ENCODE measurements at places on chromosomes 5 and 9.

- no peak for DNase-seq
Observed at GRCh38 chr5:96080557-96080956, 118.9 kb upstream of the ELL2 start.

GRCh38 chr9:75002422-75003023 is 25.6 kb downstream of the CARNMT1 start:
- DNase-seq: no peak

- no peak for DNase-seq
Observed at GRCh38 chr5:7955476-7955875, 86.5 kb downstream of the MTRR start.

DNA sequence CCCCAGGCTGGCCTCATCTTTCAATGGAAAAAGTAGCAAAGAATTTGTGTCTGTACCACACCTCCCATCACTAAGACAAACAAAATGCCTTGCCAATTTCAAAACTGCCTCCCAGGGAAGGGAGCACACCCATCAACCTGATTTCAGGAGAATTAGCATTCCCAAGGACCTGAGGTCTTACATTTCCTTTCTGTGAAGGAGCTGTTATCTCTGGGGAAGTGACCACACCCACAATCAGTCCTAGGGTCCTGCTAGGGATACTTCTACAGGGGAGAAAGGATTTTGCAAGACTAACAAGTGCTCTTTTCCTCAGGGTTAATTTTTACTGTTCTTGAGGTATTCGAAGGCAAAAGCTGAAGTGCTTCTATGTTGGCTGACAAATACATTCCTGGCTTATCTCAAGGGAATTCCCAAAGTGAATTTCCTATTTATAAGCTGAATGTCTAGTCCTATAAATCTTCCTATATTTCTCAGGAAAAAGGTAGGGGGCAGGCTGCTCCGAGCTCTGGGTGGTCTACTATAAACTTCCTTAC is 97.4 kb upstream of the ITGA1 start:
- DNase-seq: no peak

DNA sequence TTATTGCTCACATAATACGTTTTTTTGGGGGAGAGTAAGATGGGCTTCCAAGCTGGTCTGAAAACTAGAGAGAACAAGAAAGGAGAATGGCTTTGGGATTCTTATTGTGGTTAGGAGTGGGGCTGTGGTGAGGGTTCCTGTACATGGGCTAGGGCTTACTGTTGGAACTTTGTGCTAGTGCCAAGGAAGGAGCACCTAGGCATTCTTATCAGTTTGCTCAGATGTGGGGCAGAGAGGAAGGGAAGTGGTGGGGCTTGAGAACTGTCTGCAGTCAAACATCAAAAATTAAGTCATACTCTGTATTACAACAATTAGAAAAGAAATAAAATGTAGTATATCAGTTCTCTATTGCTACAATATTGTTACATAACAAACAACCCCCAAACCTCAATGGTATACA is 4.0 kb upstream of the THBS4 start:
- no peak for DNase-seq

DNA sequence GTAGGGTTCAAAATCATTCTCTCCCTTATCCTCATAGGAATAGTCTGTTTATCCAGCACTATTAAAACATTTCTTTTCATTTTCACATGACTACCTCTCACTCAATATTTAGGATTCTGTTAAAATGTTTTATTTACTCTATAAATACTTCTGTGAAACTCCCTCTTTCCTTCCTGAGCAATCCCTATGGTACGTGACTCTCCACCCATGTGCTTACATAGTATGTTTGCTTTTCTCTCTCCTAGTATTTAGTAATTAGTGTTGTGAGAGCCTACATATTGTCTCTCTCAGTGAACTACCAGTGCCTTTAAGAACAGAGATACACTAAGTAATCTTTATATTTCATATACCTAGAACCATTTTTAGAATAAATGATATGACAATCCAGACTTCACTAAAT is 46.0 kb downstream of the PTPRD start:
- no peak for DNase-seq

All from activated T-helper 1 cell treated with anti-CD3 and anti-CD28 coated beads, Interleukin-2, amount 50 U/mL, for 16 hours (primary cell).